ENCODE measurements at places on chromosomes 7 and 10. TPM values are rescaled to one million over a fixed set of nuclear protein-coding genes. Genes with fewer than 3 reads are reported as not detected.

Gene LEP
- total RNA-seq, result not detected

Gene MOGAT3
- 47.7 TPM for total RNA-seq

Gene STEAP1
- 22.0 TPM for total RNA-seq

Gene OR6V1
- not detected for total RNA-seq

Gene IDI2
- not detected for total RNA-seq

Gene UBE2D1
- 18.4 TPM for total RNA-seq

Gene FEZF1
- total RNA-seq, result not detected

- no peak for DNase-seq
Observed at GRCh38 chr10:131830446-131831130, 70.2 kb upstream of the PPP2R2D start.

- no peak for DNase-seq
Observed at GRCh38 chr7:41955451-41955850, 252.6 kb upstream of the INHBA start.

- peak; percentile 19 for DNase-seq
Observed at GRCh38 chr10:111249925-111250324, 173.1 kb downstream of the ADRA2A start.

DNA sequence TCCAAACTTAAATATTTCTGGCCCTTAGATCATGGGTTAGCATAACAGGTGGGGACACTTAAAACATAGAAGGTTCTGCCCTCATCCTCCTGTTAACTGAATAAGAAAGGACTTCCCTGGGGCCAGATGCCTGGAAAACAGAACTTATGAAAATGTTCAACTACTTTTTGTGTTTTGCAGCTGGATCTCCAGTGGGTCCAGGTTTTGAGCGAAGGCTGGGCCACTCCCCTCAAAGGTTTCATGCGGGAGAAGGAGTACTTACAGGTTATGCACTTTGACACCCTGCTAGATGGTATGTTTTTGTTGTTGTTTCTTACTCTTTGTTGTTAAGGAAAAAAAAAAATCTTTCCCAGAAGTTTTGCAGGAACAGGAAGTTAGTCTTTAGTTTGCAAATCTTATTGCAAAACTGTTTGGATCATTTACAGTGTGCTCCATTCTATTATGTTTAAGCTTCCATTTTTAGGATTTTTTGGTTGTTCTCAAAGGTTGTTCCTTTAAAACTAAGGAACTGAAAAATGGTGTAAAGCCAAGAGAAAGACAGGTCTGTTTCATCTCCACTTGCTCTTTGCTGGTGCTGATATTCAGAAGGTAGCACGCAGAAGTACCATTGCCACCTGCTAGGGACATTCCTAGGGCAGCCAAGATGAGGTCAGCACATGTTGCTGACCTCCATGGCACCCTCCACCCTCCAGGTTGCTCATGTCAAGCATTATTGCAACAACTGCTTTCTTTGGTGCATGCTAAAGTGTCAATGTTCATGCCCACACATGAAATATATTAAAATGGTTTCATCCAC is 56.1 kb downstream of the PAPSS2 start:
- DNase-seq, result no peak

DNA sequence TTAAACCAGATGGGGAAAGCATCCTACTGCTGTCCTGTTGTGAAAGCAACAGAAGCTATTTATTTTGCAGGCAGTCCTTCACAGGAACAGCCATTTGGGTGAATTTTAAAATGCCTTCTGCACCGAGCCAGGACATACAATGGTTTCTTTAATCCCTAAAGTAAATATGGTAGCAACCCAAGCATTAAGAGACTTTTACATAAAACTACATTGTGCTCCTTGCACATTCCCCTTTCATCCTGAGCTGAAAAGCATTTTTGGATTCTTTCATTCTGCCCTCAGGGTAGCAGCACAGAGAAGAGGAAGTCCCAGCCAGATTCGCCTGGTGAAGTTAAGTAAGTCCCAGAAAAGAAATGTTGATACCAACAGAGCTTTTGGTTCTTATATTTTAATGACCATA is 84.0 kb upstream of the FAM3C start:
- DNase-seq, result no peak

- DNase-seq, result no peak
Observed at GRCh38 chr7:77430927-77431326, 14.8 kb upstream of the GSAP start.

GRCh38 chr10:101228966-101229265 is 347 bp downstream of the LBX1 start:
- DNase-seq, result no peak

- DNase-seq, result no peak
Observed at GRCh38 chr10:89540420-89540949, 5.1 kb upstream of the SLC16A12 start.

GRCh38 chr10:48437546-48437945 is 131.1 kb downstream of the MAPK8 start:
- no peak for DNase-seq

- no peak for DNase-seq
Observed at GRCh38 chr7:96416116-96416515, 94.2 kb upstream of the SLC25A13 start.

DNA sequence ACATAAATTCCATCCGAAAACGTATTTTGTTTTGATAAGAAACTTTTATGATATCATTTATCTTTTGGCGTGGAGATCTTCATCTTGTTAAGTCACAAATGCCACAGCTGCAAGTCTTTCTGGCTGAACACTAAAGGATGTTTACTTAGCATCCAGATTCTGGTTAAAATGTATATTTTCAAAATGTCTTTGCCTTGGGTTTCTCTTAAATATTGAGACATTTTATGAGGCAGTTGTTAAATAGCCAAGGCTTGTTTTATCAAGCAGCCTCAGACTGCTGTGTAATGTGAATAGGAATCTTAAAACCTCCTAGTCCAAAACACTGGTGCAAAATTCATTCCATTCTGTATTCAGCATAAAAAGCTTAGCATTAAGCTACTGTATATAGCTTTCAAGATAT is 136.3 kb upstream of the FZD1 start:
- DNase-seq, result no peak

- DNase-seq, result no peak
Observed at GRCh38 chr7:154598864-154599263, 404.1 kb downstream of the PAXIP1 start.

DNA sequence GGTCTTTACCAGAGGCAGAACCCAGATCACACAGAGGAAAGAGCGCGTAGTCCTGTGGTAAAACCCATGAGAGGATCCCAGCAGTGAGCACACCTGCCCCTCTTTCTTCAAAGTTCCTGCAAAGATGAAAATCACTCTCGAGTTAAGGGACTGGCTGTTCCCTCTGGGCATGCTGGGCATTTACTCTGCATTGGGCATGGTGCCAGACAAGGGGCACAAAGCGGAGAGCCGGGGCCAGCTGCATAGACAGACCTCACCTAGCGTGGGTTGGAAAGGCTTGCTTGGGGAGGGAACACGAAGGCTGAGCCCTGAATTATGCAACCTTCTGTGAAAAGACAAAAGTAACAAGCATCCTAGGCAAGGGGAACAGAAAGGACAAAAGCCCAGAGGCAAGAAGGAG is 120.0 kb upstream of the TCERG1L start:
- DNase-seq, result no peak

GRCh38 chr7:47508389-47509380 is 73.2 kb downstream of the TNS3 start:
- DNase-seq, result no peak

DNA sequence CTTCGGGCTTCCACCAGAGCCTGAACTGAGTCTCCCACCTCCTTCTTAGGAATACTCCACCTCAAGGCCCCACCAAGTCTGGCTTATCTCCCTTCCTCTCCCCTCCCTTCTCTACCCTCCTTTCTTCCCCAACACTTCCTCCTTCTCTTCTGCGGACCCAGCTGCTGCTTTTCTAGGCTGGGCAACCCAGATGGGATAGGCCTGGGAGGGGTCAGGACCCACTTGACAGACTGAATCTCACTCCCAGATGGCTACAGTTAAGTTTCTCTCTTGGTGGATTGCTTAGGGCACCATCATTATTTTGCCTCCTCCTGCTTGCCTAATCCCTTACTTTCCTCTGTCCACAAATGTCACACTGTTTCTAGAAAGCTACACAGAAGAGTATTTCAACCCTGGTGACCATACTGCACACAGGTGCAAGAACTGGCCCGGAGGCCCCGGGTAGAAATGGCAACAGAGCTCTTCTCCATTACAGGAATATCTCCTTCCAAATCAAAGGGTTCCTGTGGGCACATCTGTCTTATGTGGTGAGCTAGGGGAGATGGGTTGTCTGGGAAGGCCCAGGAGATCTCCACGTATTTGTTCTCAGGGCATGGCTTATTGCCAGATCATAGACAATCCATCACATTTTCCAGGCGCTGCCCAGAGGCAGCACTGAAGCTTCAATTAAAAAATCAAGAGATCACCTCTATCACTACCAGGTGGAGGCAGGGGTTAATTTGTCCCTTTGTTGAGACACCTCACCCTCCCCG is 5.1 kb upstream of the HOXA11 start:
- DNase-seq, result peak; percentile 39

- DNase-seq, result no peak
Observed at GRCh38 chr7:4700577-4701235, 18.6 kb downstream of the FOXK1 start.

GRCh38 chr10:112779025-112779770 is 170.8 kb upstream of the TCF7L2 start:
- DNase-seq, result no peak

DNA sequence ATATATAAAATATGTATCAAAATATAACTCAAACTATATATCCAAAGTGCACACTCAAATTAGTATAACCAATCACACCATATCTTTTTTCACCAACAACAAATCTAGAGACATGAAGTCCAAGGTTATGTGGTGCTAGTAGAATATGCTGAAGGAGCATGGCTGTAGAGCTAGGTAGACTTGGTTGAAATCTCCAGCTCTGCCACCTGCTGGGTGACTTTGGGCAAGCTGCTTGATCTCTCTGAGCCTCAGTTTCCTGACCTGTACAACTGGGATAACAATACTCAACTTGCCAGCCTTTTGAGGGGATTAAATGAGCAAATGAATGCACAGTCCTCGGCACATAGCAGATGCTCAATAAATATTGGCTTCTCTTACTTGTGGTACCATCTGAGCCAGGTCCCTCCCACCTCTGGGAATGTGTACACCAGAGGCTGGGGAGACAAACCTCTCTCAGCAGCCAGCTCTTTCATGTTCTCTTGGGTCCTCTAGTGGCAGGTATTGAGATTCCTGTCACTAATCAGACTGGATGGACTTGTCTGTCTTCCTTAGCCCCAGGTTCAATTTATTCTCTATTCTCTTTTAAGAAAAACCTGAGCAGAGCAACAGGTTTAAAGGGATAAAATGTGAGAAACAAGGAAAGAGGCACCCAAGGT is 94.3 kb upstream of the PDE1C start:
- no peak for DNase-seq

GRCh38 chr7:121796381-121796780 is 76.6 kb upstream of the PTPRZ1 start:
- DNase-seq, result no peak

- DNase-seq, result no peak
Observed at GRCh38 chr7:138941545-138941944, 39.6 kb downstream of the KIAA1549 start.

GRCh38 chr7:51009716-51010496 is 227.2 kb upstream of the GRB10 start:
- no peak for DNase-seq

GRCh38 chr7:141700848-141701371 is 1.1 kb downstream of the DENND11 start:
- DNase-seq, result peak; percentile 27

Measured in colonic mucosa (tissue), 4 donors.